ENCODE measurements at places on chromosomes 3 and 15. TPM values are rescaled to one million over a fixed set of nuclear protein-coding genes. Genes with fewer than 3 reads are reported as not detected.

Gene FBXW12
- not detected for total RNA-seq

Gene MYO1E
- total RNA-seq, result 131 TPM

- DNase-seq, result no peak
Observed at GRCh38 chr3:12601072-12601471, 44.2 kb downstream of the MKRN2 start.

- no peak for DNase-seq
Observed at GRCh38 chr3:38126121-38126892, 10.6 kb downstream of the ACAA1 start.

GRCh38 chr3:160885791-160886286, 129.8 kb downstream of the PPM1L start:
- DNase-seq, result peak; percentile 61

DNA sequence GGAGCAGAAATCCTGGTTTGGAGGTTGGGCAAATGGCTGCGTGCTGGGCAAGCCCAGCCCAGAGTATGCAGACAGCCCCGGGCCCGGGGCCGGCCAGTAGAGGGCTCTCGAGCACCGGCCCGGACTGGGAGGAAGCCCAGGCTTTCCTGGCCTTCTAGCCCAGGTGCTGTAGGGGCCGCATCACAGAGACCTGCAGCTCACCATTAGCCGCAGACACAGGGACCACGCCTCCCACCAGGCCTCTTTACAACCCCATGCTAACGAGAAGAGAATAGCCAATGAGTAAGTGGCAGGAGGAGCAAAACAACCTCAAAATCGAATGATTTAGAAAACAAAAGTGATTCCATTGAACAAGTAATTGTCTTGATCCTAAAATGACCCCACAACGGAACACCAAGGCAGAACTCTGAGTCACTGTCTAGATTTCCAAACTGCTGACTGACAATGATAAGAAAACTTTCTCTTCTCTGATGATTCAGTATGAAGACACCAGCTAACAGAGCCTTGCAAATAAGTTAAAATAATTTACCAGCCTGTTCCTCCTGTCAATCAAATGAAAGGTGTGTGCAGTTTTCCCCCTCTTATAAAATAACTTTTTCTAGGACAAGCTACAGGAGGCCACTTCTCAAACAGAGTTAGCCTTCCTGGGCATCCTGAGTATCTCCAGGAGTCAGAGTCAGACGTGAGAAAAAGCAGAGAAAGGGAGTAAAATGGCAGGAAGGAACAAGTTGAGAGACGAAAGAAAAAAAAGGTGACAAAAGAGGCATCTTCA, 102.2 kb downstream of the DGKG start:
- peak; percentile 96 for DNase-seq

- no peak for DNase-seq
Observed at GRCh38 chr15:27422997-27423396, 452.0 kb downstream of the GABRG3 start.

Data from GM23338 (cell line).